Activated naive CD8-positive, alpha-beta T cell treated with anti-CD3 and anti-CD28 coated beads for 36 hours (primary cell): ENCODE measurements at places on chromosomes 11 and 22. TPM values are rescaled to one million over a fixed set of nuclear protein-coding genes. Genes with fewer than 3 reads are reported as not detected.
A peak's percentile ranks its signal among the peaks of the same experiment; 100 is the strongest.

PHLDA2 gene
- 1.3 TPM for total RNA-seq

PACSIN3 gene
- 6.8 TPM for total RNA-seq

USP2 gene
- total RNA-seq, result 1.4 TPM

- no peak overlapping the region for H3K4me3 ChIP-seq
- H3K27me3 ChIP-seq, result peaks cover 48% of the 10 kb centered on the region
- H3K36me3 ChIP-seq, result no peaks in the 10 kb centered on the region
- H3K4me1 ChIP-seq, result no peaks in the 10 kb centered on the region
These were observed 10.1 kb downstream of the SYT12 start for GRCh38 chr11:67032830-67033551.

DNA sequence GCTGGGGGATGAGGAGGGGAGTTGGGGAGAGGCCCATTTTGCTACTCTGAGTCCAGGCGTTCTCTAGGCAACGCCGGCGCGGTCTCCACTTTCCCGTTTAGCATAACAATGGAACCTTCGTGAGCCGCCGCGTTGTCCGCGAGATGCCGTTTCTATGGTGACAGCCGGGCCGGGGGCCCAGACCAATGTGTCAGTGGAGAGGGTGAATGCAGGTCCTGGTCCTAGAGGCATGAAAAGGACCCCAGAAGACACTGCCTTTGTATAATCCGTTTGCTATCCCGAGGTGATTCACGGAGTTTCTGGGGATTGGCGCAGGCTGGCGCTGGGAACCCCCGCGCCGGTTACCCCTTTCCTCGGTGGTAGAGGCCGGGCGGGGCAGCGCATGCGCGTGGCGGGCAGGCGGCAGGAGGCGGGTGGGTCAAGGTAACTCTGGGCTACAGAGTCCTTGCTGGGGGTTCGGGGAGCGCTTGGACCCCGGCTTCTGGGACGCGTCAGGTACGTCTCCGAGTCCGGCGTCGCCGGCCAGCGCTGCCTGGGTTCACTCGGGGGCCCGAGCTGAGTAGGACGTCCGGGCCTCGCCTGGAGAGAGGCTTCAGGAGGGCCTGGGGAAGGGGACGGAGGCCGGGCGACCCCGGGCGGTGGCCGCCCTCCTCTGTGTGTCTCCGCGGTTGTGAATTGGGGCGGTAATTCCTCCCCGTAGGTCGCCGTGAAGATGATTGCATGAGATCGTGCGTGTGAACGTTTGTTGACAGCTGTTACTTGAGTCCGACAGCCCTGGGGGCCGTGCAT is at the start of the genes CBY1 and FAM227A:
TSS of gene CBY1 (plus strand) at position 383 of the 789 bp plus-strand sequence. CDS start 11,417 bp downstream, outside the sequence.
TSS of gene FAM227A (minus strand) at position 137 of the 789 bp plus-strand sequence. CDS start 6,224 bp downstream, outside the sequence.
- H3K36me3 ChIP-seq, result peaks cover 2% of the 10 kb centered on the region
- peak within 1 kb of the TSS; percentile 92 for H3K4me3 ChIP-seq
- peak; percentile 88 for DNase-seq
- H3K27ac ChIP-seq, result peak within 1 kb of the TSS; percentile 98

DNA sequence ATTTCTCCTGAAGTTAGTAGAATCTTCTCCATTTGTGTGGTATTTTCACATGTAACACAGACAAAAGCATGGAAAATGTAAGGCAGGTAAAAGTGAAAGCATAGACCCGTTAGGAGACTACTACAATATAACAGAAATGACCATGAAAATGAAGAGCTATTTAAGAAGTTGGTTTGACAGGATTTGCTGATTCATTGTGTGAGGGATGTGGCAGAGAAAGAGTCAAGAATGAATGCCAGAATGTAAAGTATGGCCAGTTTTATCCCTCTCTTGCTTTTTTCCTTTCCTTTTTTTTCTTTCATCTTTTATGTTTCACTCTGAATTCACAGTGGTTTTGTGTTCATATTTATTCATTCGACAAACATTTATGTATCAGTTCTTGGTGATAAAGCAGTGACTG is 115.9 kb downstream of the ARFGAP2 start:
- DNase-seq, result no peak
- peak overlapping the region; percentile 18 for H3K27ac ChIP-seq
- no peak overlapping the region for H3K4me3 ChIP-seq
- H3K36me3 ChIP-seq, result peaks cover 13% of the 10 kb centered on the region
- H3K27me3 ChIP-seq, result no peaks in the 10 kb centered on the region

DNA sequence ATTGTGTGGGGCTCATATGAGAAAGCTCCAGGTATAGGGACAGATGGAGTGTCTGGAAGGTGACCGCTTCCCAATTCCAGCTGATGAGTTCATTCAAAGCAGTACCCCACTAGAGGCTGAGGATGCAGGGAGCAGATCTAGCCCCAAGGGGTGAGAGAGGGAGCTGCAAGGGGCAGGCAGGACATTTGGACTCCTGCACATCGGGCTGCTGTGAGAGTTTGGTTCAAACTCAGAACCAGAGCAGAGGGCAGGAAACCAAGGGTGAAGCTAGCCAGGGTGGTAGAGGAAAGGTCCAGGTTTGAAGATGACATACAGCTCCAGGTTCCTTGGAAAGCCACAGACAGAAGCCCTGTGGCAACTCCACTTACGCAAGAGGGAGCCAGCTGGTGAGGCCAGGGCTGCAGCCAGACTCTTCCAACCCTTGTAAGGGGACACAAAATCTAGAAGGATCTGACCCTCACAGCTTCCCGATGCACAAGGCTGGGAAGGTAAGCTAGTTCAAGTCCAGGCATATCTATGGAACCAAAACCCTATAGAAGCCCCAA is 1.9 kb downstream of the CSNK2A3 start:
- no peaks in the 10 kb centered on the region for H3K36me3 ChIP-seq
- H3K4me3 ChIP-seq, result no peak overlapping the region
- no peak overlapping the region for H3K27ac ChIP-seq
- DNase-seq, result no peak
- no peaks in the 10 kb centered on the region for H3K27me3 ChIP-seq

DNA sequence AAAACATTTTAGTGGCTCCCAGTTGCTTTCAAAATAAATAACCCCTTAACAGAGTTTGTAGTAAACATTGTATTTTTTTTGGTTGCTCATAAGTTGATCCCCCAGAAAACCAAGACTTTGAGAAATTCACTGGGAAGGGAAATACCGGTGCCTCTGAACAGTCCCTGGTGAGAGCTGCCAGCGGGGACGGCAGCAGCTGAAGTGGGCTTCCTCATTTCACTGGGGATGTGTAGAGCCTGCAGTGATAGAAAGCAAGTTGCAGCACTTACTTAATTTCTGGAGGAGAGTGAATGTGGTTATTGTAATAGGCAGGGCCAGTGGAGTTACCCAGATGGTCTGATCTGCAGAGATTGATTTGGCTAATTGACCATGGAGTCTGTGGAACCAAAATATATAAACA is 18.6 kb upstream of the MCHR1 start:
- H3K27me3 ChIP-seq, result no peaks in the 10 kb centered on the region
- H3K36me3 ChIP-seq, result no peaks in the 10 kb centered on the region
- DNase-seq, result no peak
- H3K4me1 ChIP-seq, result no peaks in the 10 kb centered on the region
- H3K4me3 ChIP-seq, result no peak overlapping the region

- no peaks in the 10 kb centered on the region for H3K27me3 ChIP-seq
- peaks cover 15% of the 10 kb centered on the region for H3K4me1 ChIP-seq
- peak overlapping the region; percentile 42 for H3K4me3 ChIP-seq
- H3K27ac ChIP-seq, result peak overlapping the region; percentile 45
- H3K36me3 ChIP-seq, result no peaks in the 10 kb centered on the region
These were observed 31.6 kb upstream of the MYH9 start for GRCh38 chr22:36419177-36419911.

- no peaks in the 10 kb centered on the region for H3K4me1 ChIP-seq
- H3K27me3 ChIP-seq, result peaks cover 48% of the 10 kb centered on the region
- H3K27ac ChIP-seq, result no peak overlapping the region
- DNase-seq, result no peak
- H3K4me3 ChIP-seq, result no peak overlapping the region
These were observed 38.4 kb upstream of the THY1 start for GRCh38 chr11:119461229-119461963.

GRCh38 chr22:28874061-28874460 is 9.3 kb upstream of the ZNRF3 start:
- DNase-seq, result no peak
- H3K27ac ChIP-seq, result no peak overlapping the region
- no peak overlapping the region for H3K4me3 ChIP-seq
- peaks cover 10% of the 10 kb centered on the region for H3K4me1 ChIP-seq
- no peaks in the 10 kb centered on the region for H3K36me3 ChIP-seq
